ENCODE measurements at places on chromosomes 7 and 10. TPM values are rescaled to one million over a fixed set of nuclear protein-coding genes. Genes with fewer than 3 reads are reported as not detected.
A peak's percentile ranks its signal among the peaks of the same experiment; 100 is the strongest.

- no peak overlapping the region for H3K27ac ChIP-seq
- H3K4me3 ChIP-seq = no peak overlapping the region
- no peak for DNase-seq
- H3K27me3 ChIP-seq = no peaks in the 10 kb centered on the region
Observed at GRCh38 chr10:124942317-124943169, 620 bp downstream of the ZRANB1 start.

Gene CPA1
- not detected for total RNA-seq

DNA sequence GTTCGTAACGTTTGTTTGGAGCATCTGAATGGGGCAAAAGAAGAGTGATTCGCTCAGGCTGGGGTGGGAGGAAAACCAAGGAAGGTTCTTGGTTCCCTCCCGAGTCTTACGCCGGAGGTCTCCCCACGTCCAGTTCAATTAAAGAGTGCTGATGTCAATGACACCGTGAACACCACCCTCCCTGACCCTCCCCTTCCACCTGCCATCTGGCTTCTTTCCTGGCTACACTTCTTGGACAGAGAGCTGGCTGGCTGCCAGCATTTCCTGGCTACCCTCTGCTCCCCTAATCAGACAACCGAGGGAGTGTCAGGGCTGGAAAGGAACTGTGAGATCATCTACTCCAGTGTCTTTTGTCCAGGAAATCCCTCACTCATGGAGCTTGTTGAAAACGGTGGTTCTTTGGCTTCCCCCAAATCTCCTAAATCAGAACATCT, 24.1 kb upstream of the FFAR4 start:
- no peak overlapping the region for H3K27ac ChIP-seq
- peaks cover 1% of the 10 kb centered on the region for H3K4me1 ChIP-seq
- no peak overlapping the region for H3K4me3 ChIP-seq
- peaks cover 14% of the 10 kb centered on the region for H3K27me3 ChIP-seq
- H3K36me3 ChIP-seq = no peaks in the 10 kb centered on the region
- no peak for DNase-seq

DNA sequence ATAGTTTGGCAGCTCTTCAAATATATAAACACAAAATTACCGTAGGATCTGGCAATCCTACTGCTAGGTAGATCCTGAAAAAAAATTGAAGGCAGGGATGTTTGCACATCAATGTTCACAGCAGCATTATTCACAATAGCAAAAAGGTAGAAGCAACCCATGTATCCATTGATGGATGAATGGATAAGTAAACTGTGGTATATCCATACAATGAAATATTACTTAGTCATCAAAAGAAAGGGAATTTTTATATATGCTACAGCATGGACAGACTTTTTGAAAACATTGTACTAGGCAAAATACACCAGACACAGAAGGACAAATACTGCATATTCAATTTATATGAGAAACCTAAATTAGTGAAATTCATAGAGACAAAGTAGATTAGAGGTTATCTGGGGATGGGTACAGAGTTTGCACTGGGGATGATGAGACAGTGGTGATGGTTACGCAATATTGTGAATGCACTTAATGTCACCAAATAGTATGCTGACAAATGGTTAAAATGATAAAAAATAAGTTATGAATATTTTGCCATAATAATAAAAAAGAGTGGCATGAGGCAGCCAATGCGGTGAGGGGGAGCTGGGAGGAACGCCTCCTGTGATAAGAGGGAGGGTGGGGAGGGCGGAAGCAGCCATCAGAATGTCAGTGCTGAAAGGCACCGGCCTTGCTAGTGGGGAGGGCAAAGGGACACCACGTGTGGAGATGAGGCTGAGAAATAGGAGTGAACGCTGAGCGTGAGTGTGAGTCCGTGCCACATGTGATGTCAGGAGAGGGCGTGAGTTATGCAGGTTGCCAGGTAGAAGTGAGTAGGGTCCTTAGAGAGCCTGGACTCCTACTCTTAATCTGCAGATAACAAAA, 386.1 kb upstream of the PODXL start:
- no peaks in the 10 kb centered on the region for H3K36me3 ChIP-seq
- H3K27ac ChIP-seq = no peak overlapping the region
- H3K4me3 ChIP-seq = no peak overlapping the region
- peaks cover 20% of the 10 kb centered on the region for H3K27me3 ChIP-seq
- H3K4me1 ChIP-seq = peaks cover 3% of the 10 kb centered on the region

- no peaks in the 10 kb centered on the region for H3K36me3 ChIP-seq
- no peak for DNase-seq
- no peak overlapping the region for H3K27ac ChIP-seq
Observed at GRCh38 chr10:1736144-1736971, 967 bp downstream of the ADARB2 start.

DNA sequence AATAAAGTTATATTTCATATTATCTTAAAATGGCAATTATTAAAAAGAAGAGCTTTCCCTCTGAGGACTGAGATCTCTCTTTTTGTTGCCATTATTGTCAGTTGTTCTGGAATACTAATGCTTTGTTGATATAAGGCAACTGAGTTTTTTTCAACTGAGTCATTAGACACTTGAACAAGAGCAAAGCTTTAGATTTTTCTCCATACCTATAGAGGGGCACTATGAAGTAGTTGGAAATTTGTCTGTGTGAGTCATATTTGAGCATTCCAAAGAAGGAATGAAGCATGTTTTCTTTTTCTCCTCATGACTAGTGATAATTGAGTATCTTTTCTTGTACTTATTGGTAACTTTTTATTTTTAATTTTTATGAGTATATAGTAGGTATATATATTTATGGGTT, 24.5 kb downstream of the RPA3 start:
- peaks cover 15% of the 10 kb centered on the region for H3K36me3 ChIP-seq
- H3K27ac ChIP-seq = no peak overlapping the region
- DNase-seq = no peak
- H3K27me3 ChIP-seq = no peaks in the 10 kb centered on the region
- no peaks in the 10 kb centered on the region for H3K4me1 ChIP-seq

GRCh38 chr10:124289851-124290795, 128.6 kb downstream of the OAT start:
- no peak for DNase-seq
- no peak overlapping the region for H3K27ac ChIP-seq
- peaks cover 2% of the 10 kb centered on the region for H3K27me3 ChIP-seq
- H3K36me3 ChIP-seq = no peaks in the 10 kb centered on the region
- H3K4me3 ChIP-seq = no peak overlapping the region

Gene PCBD1
- total RNA-seq = 27.7 TPM

Gene TRPV6
- not detected for total RNA-seq

DNA sequence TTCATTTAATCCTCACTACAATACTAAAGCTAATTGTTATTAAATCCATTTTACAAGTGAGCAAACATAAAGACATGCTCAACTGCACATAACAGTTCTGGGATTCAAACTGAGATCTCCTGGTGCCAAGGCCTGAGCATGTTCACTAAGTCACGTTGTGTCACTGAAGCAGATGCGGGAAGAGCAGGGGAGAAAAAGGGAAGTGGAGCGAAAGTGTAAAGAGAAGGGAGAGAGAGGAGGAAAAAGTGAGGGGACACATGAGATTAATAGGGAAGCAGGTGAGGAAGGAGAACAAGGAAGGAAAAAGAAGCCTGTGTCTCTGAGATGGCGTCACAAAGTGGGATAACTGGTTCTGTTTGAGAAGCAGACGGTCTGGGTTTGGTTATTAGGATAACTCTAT, 38.9 kb upstream of the KAT6B start:
- DNase-seq = no peak
- H3K27ac ChIP-seq = no peak overlapping the region
- no peaks in the 10 kb centered on the region for H3K36me3 ChIP-seq
- H3K27me3 ChIP-seq = peaks cover 1% of the 10 kb centered on the region

Gene CCL24
- not detected for total RNA-seq

- no peak for DNase-seq
- no peak overlapping the region for H3K27ac ChIP-seq
- H3K4me3 ChIP-seq = no peak overlapping the region
- H3K4me1 ChIP-seq = peaks cover 2% of the 10 kb centered on the region
- H3K27me3 ChIP-seq = peaks cover 24% of the 10 kb centered on the region
Observed at GRCh38 chr7:129773328-129773731, 161.8 kb downstream of the NRF1 start.

DNA sequence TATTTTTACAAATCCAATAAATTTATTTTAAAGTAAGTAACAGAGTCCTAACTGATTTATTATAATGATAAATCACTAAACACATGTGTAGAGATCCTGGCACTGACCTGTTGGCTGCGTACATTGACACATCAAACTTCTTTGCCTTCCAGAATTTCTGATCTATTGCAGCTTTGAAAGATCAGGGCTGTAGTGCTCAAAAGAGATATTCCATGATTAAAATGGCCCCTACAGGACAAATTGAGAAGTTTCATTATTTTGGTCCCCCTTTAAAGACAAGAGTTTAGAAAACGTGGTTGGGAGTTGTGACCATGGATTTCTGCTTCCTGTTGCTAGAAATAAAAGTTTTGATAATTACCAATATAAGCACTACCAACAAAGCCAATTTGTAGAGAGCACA, 87.7 kb upstream of the PDK4 start:
- no peak overlapping the region for H3K27ac ChIP-seq
- H3K4me1 ChIP-seq = no peaks in the 10 kb centered on the region
- H3K36me3 ChIP-seq = no peaks in the 10 kb centered on the region
- no peak for DNase-seq
- peaks cover 2% of the 10 kb centered on the region for H3K27me3 ChIP-seq

Gene CRHR2
- total RNA-seq = not detected

DNA sequence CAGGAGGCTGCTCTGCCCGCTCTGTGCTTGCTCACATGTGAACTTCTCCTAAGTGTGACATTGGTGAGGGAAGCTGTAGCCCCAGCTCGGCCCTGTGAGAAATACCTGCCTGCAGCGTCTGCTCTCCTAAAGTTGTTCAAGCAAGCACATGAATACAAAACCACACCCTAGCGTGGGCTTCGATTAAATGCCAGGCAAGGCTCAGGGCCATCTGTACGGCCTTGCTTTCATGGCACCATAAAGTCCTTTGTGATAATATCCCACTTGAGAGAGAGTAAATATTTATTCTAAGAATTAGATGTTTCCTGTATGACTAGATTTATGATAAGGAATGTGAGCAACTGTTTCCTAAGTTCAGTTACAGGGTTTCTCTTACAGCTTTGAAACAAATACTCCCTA, 262.8 kb upstream of the KLF14 start:
- no peak for DNase-seq
- no peaks in the 10 kb centered on the region for H3K27me3 ChIP-seq
- peaks cover 29% of the 10 kb centered on the region for H3K4me1 ChIP-seq
- peaks cover 11% of the 10 kb centered on the region for H3K36me3 ChIP-seq
- H3K4me3 ChIP-seq = peak overlapping the region; percentile 31

Gene ABCB4
- total RNA-seq = not detected

Gene ADCY1
- 0.03 TPM for total RNA-seq

DNA sequence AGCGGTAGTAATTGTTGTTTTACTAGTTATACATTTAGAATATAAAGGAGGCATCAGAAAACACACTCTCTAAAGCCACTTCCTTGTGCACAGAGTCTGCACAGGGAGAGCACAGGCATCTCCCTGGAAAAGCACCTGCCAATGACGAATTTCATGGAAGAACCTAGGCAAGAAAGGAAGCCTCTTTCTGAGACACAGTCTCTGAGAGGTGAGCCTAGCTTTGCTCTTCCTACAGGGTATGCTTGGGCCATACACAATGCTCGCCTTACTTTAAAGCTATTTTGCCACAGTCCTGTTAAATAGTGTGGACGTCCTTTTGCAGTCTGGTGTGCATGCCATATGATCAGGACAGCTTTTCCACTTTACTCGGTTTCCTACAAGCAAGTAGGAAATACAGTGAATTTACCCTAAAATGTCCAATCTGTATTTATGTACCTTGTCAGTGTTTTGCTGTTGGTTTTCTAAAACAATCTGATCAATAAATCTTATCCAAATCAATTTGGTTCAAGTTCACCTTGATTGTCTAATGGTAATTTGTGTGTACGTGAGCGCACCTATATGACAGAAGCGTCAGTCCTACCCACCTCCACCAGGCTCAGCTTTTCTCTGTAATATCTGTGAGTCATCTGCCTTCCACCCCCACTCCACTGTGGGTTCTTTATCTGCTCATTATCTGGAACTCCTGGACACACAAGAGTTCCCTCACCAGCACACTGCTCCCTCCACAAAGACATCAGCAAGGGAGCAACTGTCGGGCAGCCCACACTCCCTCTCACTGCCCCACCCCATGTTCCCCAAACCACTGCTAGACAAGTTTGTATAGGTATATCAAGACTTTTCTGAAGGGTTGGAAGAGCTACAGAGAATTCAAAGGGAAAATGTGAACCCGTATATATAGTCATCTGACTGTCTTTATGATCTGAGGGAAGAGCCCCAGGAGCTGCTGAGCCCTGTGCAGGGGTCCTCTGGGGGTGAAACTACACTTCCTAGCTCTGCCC, 65.2 kb downstream of the KLHDC10 start:
- H3K4me1 ChIP-seq = peaks cover 8% of the 10 kb centered on the region
- no peak overlapping the region for H3K27ac ChIP-seq
- H3K36me3 ChIP-seq = peaks cover 34% of the 10 kb centered on the region
- H3K27me3 ChIP-seq = no peaks in the 10 kb centered on the region
- no peak overlapping the region for H3K4me3 ChIP-seq

DNA sequence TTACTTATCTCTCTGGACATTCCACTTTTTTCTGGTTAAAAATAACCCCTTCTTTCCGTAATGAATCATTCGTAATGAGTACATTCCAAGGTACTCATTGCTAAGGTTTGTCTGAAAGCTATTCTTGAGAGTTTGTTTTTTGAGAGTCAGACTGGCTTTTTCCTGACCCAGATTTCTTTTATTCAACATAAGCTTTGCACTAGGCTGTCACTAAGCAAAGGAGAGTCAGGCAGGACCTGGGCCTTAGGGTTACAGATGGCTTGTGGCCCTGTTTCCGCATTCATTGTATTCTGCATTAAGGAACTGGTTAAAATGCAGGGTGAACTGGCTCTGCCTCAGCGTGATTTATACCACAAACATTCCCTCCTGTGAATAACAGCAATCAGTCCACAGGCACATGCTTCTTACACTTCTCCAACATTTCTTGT, 84.1 kb downstream of the POM121L12 start:
- no peaks in the 10 kb centered on the region for H3K27me3 ChIP-seq
- no peaks in the 10 kb centered on the region for H3K4me1 ChIP-seq
- no peak overlapping the region for H3K4me3 ChIP-seq
- no peaks in the 10 kb centered on the region for H3K36me3 ChIP-seq
- no peak for DNase-seq

- no peak overlapping the region for H3K4me3 ChIP-seq
Observed at GRCh38 chr7:134351424-134351823, 34.7 kb upstream of the SLC35B4 start.

DNA sequence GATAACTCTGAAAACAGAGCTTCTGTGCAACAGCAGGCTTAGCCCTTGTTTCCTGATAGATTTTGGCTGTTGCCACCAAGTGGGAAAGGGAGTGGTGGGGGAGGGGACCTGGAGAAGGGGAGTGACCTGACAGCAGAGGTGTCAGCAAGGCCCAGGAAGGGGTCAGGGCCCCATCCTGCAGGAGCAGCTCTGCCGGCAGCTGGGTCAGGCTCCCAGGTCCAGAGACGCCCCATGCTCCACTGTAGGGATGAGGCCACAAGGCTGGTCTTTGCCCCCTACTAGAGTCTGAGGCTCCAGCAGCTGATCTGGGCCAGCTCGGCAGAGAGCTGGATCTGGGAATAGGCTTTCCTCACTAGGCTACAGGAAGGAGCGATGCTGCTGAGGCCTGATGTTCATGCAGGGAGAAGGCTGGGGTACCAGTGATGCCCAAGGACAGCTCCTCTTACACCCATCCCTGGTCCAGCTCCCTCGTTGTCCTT, 44.0 kb upstream of the ZMIZ1 start:
- DNase-seq = no peak
- no peak overlapping the region for H3K4me3 ChIP-seq
- no peaks in the 10 kb centered on the region for H3K36me3 ChIP-seq
- no peak overlapping the region for H3K27ac ChIP-seq
- H3K4me1 ChIP-seq = peaks cover 24% of the 10 kb centered on the region

GRCh38 chr10:31612082-31612481, 293.1 kb downstream of the ZEB1 start:
- H3K4me3 ChIP-seq = no peak overlapping the region
- H3K27me3 ChIP-seq = peaks cover 16% of the 10 kb centered on the region
- no peaks in the 10 kb centered on the region for H3K36me3 ChIP-seq
- no peak overlapping the region for H3K27ac ChIP-seq

Gene SLC16A9
- total RNA-seq = 0.09 TPM

Gene JCAD
- 0.20 TPM for total RNA-seq

All from activated naive CD8-positive, alpha-beta T cell treated with anti-CD3 and anti-CD28 coated beads, Interleukin-2, amount 10 ng/mL, durations not matched to agents 7 days and 5 days (primary cell).